ENCODE measurements at places on chromosomes 2 and 18. TPM values are rescaled to one million over a fixed set of nuclear protein-coding genes. Genes with fewer than 3 reads are reported as not detected.

The CD207 gene
- not detected for polyA plus RNA-seq

The IHH gene
- not detected for polyA plus RNA-seq

The RNU2-63P gene
- not detected for polyA plus RNA-seq

DNA sequence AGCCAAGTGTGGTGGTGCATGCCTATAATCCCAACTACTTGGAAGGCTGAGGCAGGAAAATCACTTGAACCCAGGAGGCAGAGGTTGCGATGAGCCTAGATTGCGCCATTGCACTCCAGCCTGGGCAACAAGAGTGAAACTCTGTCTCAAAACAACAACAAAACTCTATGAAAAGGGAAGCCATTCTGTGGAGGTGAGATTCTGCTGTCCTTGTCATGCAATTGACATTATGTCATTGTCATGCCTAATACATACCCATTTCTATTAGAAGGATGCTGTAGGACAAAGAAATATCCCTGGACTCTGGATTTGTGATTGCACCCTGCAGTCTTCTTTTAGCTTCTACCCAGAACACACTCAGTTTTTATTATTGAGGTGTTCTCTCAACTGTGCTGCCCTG lies 8.6 kb downstream of the RASGRP3 start:
- DNase-seq = no peak

All from GM23248 (cell line).